ENCODE measurements at places on chromosomes 6 and 20.

GRCh38 chr20:3696200-3696599 is 14.4 kb upstream of the ADAM33 start:
- no peak for DNase-seq

GRCh38 chr6:25486550-25486949 is 165.5 kb upstream of the SCGN start:
- no peak for DNase-seq

GRCh38 chr20:23551383-23551782 is 16.9 kb downstream of the CST9L start:
- no peak for DNase-seq

- no peak for DNase-seq
Measured at GRCh38 chr20:8778387-8778786, 290.5 kb upstream of the PLCB4 start.

GRCh38 chr6:85262621-85263020 is 187.3 kb upstream of the NT5E start:
- no peak for DNase-seq

GRCh38 chr6:14250573-14250972 is 133.0 kb downstream of the CD83 start:
- no peak for DNase-seq

DNA sequence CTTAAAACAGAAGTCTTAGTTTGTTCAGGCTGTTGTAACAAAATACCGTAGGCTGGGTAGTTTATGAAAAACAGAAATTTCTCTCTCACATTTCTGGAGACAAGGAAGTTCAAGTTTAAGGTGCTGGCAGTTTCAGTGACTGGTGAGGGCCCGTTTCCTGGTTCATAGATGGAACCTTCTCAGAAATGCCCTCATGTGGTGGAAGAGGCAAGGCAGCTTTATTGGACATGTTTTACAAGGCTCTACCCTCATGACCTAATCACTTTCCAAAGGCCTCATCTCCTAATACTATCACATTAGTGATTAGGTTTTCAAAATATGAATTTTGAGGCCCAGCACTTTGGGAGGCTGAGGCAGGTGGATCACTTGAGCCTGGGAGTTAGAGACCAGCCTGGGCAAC is 2.4 kb downstream of the HEBP2 start:
- DNase-seq, result no peak

DNA sequence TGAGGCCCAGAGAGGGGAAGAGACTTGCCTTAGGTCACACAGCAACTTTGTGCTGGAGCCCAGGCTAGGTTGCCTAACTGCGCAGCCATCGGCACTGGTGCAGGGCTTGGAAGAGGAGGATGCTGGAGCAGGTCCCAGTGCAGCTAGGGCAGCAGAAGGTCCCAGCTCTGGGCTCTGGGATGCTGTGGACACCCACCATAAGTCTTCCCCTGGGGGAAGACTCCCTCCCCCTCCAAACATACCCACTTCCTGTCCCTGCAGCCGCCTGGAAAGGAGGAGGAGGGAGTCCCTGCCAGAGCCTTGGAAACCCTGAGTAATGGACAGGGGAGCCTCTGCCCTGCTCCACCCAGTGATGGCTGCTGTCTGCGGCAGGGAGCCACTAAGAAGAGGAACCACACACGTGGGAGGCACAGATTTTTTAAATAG is 93.6 kb downstream of the NCR2 start:
- peak; percentile 14 for DNase-seq

GRCh38 chr6:3825331-3825831 is 23.8 kb upstream of the FAM50B start:
- no peak for DNase-seq

DNA sequence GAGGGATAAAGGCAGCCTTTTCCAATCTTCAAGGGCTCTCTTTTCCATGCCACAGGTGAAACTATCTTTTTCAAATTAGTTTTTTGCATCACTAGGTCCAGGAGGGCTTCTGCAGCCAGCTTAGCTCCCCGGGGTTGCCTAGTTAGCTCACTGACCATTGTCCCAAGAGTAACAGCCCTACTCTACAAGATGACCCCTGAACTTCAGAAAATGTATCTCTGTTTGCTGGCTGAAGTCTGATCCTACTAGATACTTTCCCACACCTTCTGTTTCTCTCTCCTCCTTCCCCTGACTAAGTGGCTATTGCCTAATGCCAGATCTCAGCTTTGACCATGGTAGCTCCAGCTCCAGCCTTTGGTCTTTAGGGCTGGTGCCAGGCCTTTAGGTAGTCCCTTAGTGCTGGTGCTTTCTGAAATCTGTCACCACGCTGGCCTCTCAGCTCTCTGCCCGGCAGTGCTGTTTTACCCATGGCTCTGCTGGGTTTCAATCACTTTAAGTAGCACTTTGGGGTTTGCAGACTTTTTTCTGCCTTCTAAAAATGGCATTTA is 255.1 kb downstream of the RNGTT start:
- DNase-seq, result no peak

DNA sequence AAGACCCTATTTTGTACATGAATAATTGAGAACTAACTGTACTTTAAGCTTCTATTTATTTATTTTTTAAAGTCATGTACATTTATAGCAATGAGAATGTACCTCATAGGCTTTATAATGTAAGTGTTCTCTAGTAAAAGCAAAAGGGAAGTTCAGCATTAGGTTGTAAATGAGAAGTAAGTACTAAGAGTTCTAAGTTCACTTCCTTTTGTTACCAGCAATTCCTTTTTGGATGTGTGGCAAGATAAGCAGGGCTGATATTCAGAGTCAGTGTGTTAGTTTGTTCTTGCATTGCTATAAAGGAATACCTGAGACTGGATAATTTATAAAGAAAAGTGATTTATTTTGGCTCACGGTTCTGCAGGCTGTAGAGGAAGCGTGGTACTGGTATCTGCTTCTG is 54.0 kb upstream of the CCN2 start:
- no peak for DNase-seq

GRCh38 chr6:87277123-87277522 is 45.3 kb upstream of the SMIM8 start:
- no peak for DNase-seq

- no peak for DNase-seq
Measured at GRCh38 chr6:9370480-9370879, 935.1 kb upstream of the SLC35B3 start.

DNA sequence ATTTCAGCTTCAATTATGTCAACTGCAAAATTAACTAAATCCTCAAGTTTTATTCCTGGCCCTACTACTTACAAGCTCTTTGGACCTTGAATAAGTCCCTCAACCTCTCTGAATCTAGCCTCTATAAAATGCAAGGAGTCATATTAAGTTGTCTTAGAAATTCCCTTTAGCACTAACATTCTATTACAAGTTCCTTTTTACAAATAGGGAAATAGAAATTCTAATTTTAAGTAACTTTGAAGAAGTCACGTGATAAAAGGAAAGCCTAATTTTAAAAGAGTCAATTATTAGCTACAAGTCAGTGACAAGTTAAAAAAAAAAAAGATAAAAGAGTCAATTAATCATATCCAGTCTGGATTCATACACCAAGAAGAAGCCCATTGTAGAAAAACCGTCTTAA is 24.6 kb upstream of the GTF3C6 start:
- DNase-seq, result no peak

- no peak for DNase-seq
Measured at GRCh38 chr6:24426729-24427446, 24.2 kb downstream of the MRS2 start.

DNA sequence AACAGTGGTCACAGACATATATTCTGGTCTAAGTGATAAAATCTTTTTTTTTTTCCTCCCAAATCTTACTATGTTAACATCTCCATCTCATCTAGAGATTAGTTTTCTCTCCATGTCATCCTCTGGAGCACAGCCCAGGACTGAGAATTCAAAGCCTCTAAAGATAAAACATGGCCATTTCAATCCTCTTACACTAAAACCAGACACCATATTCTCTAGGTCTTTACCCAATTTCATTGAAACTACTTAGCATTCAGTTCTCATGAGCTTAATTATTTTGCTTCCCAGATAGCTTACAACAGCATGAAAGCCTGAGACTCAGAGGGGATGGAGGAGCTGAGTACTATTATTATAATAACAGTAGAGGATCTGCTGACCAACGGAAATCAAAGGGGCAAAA is 92.7 kb downstream of the FARS2 start:
- DNase-seq, result no peak

- no peak for DNase-seq
Measured at GRCh38 chr6:48777411-48777810, 666.4 kb upstream of the PTCHD4 start.

- no peak for DNase-seq
Measured at GRCh38 chr6:49430187-49430586, 32.9 kb downstream of the MMUT start.

- no peak for DNase-seq
Measured at GRCh38 chr6:165231177-165231576, 78.2 kb downstream of the C6orf118 start.

- no peak for DNase-seq
Measured at GRCh38 chr6:4582506-4583417, 193.4 kb upstream of the CDYL start.

- DNase-seq, result no peak
Measured at GRCh38 chr20:40913224-40914185, 115.1 kb upstream of the TOP1 start.

- no peak for DNase-seq
Measured at GRCh38 chr6:110714143-110714542, 101.1 kb downstream of the CDK19 start.

- DNase-seq, result no peak
Measured at GRCh38 chr20:36334281-36335205, 28.4 kb downstream of the DLGAP4 start.

- DNase-seq, result no peak
Measured at GRCh38 chr6:53440336-53440945, 91.7 kb upstream of the ELOVL5 start.

GRCh38 chr20:58721951-58722778 is 29.6 kb downstream of the NPEPL1 start:
- no peak for DNase-seq

DNA sequence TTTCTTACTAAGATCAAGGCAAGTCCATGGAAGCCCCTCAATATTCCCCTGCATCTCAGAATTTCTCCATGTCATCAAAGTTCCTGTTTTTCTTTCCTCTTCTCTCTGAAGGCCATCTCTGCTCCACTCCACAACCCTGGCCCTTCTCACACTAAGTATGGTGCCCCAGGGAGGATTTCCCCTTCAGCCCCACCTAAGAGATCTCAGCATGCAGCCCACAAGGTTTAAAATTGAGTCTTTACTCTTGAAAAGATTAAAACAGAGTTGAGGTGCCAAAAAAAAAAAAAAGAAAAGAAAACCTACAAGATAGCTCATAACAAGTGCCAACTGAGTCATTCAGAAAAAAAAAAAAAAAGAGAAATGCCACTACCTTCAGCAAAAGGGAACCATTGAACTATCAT is 36.5 kb upstream of the TNFAIP3 start:
- no peak for DNase-seq

- no peak for DNase-seq
Measured at GRCh38 chr6:3913077-3913957, 64.1 kb downstream of the FAM50B start.

GRCh38 chr20:37968841-37969401 is 64.3 kb downstream of the TTI1 start:
- no peak for DNase-seq

DNA sequence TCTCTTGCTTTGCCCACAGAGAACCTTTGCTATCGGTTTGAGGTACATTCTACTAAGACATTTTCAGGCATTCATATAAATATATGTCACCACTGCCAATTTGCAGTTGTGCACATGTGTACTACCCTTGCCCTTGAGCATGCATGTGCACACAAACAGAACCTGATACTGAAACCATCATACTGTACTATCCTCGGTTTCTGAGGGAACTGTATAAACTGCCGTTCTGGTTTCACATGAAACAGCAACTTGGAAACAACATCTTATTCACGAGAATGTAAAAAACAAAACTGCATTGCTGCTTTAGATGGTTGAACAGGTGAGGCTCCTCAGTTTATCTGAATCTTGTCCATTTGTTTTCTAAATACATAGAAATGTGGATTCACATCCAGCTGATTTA is 151.2 kb upstream of the TMEM170B start:
- DNase-seq, result no peak

DNA sequence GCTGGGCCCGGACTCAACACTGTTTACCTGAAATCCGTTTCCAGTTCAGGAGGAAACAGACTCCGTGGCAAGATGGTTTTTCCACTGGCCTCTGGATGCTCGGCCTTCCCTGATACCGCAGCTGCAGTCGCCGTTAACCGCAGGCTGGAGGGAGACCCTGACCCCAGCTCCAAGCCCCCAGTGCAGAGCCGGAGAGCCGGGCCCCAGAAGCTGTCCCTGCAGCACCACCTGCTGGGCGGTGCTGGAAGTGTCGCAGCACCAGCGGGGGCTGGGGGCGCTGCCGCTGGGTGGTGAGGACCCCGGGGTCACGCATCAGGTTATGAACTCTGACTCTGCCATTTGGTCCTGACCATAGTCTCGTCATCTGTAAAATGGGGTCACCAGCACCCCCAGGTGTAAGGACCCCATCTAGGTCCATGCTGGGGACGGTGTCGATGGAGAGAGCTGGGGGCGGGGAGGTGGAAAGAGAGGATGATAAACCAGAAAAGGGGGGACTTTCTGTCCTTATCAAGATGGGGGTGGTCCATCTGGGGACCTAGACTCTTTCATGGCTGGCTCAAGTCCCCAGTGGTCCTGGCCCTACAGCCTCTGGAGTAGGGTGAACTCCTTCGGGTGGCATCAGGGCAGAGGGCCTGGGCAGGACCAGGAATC is 20.8 kb upstream of the CHRNA4 start:
- DNase-seq, result no peak

GRCh38 chr6:157392927-157393668 is 12.1 kb downstream of the ZDHHC14 start:
- DNase-seq, result no peak
